ENCODE measurements at places on chromosomes 4 and X.

DNA sequence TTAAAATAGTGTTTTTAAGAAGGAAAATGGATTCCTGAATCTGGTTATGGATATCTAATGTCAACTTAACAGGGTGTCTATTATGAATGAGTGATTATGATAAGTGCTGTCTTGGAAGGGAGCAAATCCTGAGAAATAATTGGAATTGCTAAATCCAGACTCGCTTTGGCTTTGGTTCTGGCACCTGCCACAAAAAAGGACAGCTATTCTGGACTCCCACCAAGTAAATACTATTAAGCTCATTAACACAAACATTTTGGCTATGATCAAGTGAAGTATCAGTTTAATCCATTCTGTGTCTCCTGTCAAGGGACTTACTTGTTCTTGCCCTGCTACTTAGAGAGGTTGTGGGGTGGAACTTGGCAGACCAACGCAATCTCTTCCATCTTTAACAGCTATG is 403.7 kb downstream of the CENPC start:
- DNase-seq: no peak

- no peak for DNase-seq
These were observed 122.4 kb downstream of the C4orf33 start for GRCh38 chr4:129218360-129218759.

GRCh38 chrX:83160096-83160495 is 348.0 kb upstream of the POU3F4 start:
- no peak for DNase-seq

DNA sequence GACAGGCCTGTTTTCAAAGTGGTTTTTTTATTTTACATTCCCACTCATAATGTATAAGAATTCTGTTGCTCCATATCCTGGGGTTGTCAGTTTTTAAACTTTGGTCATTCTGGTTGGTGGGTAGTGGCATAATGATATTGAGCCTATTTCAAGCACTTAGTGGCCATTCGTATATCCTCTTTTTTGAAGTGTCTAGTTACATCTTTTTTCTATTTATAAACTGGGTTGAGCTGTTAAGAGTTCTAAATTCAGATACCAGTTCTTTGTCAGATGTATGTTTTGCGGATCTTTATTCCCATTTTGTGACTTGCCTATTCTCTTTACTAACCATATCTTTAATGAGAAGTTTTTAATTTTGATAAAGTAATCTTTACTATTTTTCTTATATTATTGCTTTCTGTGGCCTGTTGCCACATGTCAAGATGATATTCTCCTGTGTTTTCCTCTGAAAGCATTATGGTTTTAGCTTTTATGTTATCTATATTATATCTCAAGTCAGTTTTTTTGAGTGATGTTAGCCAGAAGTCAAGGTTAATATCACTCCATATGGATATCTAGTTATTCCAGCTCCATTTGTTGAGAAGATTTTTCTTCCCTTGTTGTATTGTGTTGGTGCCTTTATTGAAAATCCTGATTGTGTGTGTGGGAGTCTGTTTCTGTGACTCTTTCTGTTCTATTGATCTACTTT is 110.9 kb downstream of the FHIP1A start:
- no peak for DNase-seq

GRCh38 chr4:142959173-142959572 is 113.1 kb upstream of the INPP4B start:
- DNase-seq: no peak

DNA sequence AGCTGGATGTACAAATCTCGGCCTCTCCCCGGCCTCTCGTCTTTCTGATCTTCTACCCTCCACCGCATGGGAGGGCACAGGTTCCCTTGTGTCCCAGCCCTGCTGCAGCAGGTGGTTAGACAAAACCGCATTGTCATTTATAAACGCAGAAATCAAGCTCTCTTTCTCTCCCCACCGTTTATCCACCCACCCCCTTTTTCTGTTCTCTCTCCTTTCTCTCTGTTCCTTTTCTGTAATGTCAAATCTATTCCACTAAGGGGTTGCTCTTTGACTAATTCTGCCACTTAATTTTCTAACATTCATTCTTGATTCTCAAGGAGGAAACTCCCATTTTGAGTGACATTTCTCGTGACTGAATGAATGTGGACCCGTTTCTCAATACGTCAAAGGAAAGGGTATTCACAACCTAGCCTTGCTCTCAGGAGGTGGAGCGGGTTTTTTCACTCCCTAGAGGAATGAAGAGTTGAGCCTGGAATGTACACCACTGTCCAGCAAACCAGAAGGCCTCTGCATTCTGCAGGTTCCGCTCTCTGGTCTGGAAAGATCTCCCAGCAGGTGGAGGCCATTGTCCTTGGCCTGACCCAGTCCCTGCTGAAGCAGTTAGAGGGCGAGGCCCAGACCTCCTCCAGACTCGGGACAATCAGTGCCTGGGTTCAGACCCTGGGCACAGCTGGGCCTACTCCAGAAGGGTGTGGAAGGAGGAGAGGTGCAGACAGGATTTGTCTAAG is 70.9 kb upstream of the ENPP6 start:
- no peak for DNase-seq

GRCh38 chr4:112942077-112942476 is 107.4 kb upstream of the ANK2 start:
- no peak for DNase-seq

- DNase-seq: no peak
These were observed 31.8 kb upstream of the LIMCH1 start for GRCh38 chr4:41506130-41506529.

DNA sequence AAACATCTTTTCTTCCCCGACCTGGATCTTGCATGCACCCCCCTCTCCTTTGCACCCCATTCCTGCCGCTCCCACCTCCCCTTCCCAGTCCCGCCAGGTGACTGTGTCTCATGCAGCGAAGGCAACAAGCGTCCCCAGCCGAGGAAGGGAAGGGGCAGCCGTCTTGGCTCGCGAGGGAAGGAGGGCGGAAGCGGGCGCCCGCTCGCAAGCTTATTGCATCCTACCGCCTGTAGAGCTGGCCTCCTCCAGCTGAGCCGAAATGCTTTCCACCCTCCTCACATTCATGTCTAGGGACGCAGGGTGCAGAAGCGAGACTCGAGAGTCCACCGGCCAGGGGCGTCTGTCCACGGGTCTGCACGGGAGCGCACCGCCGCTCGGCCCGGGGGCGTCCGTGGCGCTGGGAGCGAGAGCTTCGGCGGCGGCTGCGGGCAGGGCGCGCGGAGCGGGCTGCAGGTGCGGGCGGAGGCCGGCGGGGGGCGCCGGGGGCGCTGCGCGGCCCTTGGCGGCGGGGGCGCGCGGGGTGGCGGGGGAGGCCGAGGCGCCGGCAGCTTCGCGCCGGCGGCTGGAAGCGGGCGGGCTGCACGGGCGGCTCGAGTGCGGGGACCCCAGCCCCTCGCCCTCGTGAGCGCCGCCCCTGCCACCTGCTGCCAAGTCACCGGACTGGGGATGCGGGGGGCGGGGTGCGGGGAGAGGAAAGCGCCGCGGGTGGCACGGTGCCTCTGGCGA is at the start of gene KCNIP4:
Gene KCNIP4, minus strand, starts transcription at position 426 of the 726 bp plus-strand sequence.
- peak; percentile 31 for DNase-seq

GRCh38 chr4:82371497-82371896 is 2.3 kb downstream of the HNRNPD start:
- DNase-seq: no peak

DNA sequence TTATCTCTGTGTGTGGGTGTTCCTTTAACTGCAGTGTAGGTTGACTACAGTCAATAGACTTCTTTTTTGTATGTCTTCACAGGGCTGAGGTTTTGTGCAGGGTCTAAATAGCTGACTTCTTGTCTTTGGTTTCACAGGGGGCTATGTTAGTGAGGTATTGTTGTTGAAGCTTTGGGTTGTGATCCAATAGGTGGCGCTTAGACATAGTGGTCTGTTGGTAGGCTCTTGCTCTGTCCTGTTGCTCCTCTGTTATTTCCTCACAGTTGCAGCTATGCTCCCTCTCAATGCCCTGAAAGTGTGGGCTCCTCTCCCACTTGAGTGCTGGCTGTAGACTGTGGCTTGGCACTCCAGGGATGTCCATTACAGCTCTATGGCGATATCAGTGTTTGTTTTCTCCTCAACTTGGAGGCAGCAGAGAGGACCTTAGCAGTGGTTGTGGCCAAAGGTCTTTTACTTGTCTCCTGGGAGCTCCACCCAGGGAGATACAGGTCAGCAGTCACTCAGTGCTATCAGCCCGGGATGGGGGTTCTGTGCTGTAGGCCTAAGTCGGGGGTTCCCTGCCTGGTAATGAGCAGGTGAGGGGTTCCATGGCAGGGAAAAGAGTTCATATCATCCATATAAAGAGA is 14.0 kb downstream of the POF1B start:
- no peak for DNase-seq

- DNase-seq: no peak
These were observed 69.9 kb downstream of the LARP7 start for GRCh38 chr4:112706840-112707207.

GRCh38 chr4:171561419-171561818 is 251.8 kb upstream of the GALNTL6 start:
- no peak for DNase-seq

GRCh38 chr4:85783483-85783882 is 308.5 kb downstream of the ARHGAP24 start:
- DNase-seq: no peak

GRCh38 chrX:154010330-154011087 is 9.2 kb downstream of the IRAK1 start:
- DNase-seq: no peak

DNA sequence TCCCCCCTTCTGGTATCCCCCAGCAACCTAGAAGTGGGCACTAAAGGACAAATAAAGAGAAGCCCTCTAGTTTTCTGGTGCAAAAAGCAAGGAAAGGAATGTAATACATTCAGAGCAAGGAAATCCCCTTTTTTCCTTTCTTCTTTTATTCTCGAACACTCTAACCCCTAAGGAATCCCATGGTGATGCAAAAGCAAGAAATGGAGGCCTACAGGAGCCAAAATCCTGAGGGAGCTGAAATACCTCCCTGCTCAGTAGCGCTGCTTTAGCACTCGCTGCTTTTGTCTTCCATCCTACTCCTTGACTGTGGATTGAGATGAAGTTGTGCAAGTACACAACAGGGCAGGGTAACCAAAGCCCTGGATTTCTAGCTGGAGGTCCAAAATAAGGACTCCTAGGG is 251.0 kb downstream of the PRDM5 start:
- DNase-seq: no peak

DNA sequence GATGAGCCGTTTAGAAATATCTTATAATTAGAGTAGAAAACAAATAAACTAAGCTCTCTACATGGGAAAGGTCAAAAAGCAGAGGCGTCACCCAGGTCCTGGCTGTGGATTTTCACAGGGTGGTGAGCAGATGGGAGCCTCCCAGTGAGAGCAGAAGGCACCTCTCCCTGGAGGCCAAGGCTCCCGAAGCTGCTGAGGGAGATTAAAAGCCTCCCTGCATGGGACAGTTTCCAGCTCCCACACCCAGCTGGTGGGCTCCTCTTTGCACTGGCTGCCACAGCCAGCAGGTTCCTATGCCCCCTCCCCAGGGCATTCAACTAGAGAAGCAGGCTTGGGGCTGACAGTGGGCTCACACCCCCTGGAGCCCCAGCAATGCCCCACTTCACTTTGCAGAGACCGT is 55.2 kb upstream of the TBC1D9 start:
- DNase-seq: no peak

- no peak for DNase-seq
These were observed 30.9 kb upstream of the ACE2 start for GRCh38 chrX:15631637-15632036.

GRCh38 chr4:78119698-78120097 is 62.6 kb downstream of the FRAS1 start:
- no peak for DNase-seq

- no peak for DNase-seq
These were observed 146.5 kb downstream of the NDST3 start for GRCh38 chr4:118180776-118181175.

DNA sequence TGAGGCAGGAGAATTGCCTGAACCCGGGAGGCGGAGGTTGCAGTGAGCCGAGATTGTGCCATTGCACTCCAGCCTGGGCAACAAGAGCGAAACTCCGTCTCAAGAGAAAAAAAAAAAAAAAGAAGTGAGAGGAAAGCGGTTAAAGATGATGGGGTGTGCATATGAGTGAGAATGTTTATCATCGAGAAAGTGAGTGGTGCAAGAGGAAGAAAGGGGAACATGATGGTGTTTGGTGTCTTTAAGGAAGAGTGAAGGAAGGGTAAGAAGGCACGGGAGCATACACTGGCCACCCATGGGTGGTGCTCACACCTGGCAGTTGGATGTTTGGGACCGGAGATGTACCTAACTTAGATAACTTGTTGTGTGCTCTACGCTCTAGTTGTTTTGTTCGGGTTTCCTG is 62.2 kb downstream of the STOX2 start:
- no peak for DNase-seq

DNA sequence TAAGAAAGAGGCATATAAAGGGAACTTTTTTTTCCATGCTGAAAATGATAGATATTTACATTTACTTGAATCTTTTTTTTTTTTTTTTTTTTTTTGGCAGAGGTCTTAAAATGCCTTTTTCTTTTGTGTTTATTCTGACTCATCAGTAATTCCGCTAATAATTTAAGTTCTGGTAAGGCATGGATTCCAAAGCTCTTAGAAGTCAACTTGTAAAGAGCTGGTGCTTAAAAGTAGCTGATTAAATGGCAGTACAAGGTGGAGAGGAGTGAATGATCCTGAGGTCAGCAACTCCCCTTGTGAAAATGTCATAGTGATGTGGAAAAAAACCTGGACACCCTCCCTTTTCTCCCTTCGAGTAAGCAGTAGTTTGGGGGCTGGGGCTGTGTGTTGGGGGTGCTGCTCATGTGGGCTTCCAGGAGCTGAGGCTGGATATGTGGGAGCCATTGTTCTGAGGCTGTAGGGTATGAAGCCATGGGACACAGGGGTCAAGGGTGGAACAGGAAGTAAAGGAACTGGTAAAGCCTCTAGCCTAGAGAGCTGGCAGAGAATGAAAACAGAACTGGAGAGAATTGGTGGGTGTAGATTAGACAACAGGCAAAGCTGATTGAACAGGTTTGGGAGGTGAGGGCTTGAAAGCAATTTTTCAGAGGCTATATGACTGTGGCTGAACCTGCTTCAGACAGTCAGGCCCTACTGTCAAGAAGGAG is 41.0 kb upstream of the PITX2 start:
- no peak for DNase-seq

DNA sequence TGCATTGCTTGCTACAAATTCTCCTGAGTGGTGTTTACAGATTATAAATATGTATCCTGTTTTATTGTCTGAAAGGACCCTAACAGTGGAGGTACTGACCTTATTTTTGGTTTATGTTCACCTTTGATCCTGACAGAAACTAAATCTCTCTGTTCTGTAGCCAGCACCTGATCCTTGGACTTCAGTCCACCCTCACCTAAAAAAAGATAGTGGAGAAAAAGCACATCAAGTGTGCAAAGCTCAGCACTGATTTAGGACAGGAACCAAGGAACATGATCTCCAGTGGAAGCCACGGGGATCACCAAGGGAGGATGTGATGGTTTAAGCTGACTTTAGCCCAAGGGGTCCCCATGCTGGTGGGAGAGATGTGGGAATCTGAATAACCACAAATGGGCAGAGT is 22.3 kb upstream of the C4orf54 start:
- DNase-seq: no peak

DNA sequence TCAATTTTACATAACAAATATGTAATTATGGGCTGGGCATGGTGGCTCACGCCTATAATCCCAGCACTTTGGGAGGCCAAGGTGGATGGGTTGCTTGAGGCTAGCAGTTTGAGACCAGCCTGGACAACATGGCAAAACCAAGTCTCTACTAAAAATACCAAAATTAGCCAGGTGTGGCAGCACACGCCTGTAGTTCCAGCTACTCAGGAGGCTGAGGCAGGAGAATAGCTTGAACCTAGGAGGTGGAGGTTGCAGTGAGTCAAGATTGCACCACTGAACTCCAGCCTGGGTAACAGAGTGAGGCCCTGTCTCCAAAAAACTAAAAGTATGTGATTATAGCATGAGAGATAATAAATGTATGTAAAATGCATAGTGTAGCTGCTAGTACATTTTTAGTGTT is 229.0 kb downstream of the PPARGC1A start:
- no peak for DNase-seq

Data from left hindlimb (tissue), 1 donor.